ENCODE measurements at places on chromosomes 11 and 22.

DNA sequence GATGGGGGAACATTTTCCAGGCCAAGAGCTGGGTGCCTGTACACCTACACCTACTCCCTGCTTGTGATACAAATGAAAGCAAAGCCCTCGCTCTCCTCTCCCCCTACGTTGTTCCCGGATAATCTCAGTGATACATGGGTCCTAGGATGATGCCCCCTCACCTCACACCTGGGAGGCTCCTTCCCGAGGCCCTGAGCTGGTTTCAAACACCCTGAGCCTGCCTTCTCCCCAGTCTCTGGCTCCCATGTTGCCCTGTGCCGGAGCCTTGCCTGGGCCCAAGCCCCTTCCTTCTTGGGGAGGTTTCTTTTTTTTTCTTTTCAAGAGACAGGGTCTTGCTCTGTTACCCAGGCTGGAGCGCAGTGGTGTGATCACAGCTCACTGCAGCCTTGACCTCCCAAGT, 23.3 kb downstream of the TRMU start:
- H3K4me1 ChIP-seq: no peaks in the 10 kb centered on the region
- no peak overlapping the region for H3K27ac ChIP-seq
- H3K4me3 ChIP-seq: no peak overlapping the region
- no peak for DNase-seq
- peaks cover 14% of the 10 kb centered on the region for H3K36me3 ChIP-seq
- H3K27me3 ChIP-seq: no peaks in the 10 kb centered on the region

DNA sequence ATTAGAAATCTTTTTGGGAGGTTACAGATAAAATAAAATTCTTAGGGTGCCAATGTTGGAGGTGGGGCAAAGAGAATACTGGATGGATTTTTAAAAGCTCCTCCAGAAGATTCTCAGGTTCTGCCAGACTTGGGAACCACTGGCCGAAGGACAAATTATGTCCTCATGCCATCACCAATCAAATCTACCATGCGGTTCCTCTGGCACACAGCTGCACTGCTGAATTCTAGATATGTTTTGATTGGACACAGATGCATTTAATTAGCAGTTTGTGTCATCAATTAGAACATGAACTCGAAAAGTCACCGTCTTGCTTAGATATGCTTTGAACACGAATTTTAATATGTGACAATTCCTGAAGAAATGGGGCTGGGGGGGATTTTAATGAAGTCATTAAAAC, 1269.2 kb downstream of the LRRC4C start:
- DNase-seq: no peak
- no peaks in the 10 kb centered on the region for H3K27me3 ChIP-seq
- no peaks in the 10 kb centered on the region for H3K4me1 ChIP-seq
- H3K27ac ChIP-seq: no peak overlapping the region
- H3K4me3 ChIP-seq: no peak overlapping the region

- H3K27ac ChIP-seq: no peak overlapping the region
- H3K4me3 ChIP-seq: no peak overlapping the region
- no peaks in the 10 kb centered on the region for H3K27me3 ChIP-seq
These were observed 2.2 kb upstream of the RPS19BP1 start for GRCh38 chr22:39534591-39535356.

- no peaks in the 10 kb centered on the region for H3K27me3 ChIP-seq
- no peak overlapping the region for H3K4me3 ChIP-seq
- no peak for DNase-seq
- no peaks in the 10 kb centered on the region for H3K4me1 ChIP-seq
- H3K27ac ChIP-seq: no peak overlapping the region
- H3K36me3 ChIP-seq: no peaks in the 10 kb centered on the region
These were observed 254.0 kb upstream of the PITPNB start for GRCh38 chr22:28172892-28173670.

DNA sequence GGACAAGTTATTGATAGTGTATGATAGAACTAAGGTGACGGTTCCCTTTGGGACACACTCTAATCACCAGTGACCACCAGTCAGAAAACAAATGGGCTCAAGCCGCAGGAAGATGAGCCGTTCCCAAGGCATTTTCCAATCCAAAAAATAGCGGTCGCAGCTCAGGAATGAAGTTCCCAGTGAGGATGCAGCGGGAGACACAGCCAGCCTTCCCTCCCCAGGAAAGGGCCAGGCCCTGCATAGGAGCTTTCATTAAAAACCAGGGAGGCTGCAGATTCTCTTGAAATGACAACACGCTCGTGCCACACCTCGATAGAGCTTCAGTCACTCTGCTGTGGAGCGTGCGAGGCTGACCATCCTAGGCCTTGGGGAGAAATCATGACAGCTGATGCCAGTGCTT, 65.8 kb upstream of the WNT7B start:
- peak overlapping the region; percentile 15 for H3K27ac ChIP-seq
- H3K4me3 ChIP-seq: no peak overlapping the region
- no peaks in the 10 kb centered on the region for H3K36me3 ChIP-seq
- H3K4me1 ChIP-seq: peaks cover 42% of the 10 kb centered on the region

GRCh38 chr22:20039683-20040325, 18.9 kb downstream of the TANGO2 start:
- peaks cover 11% of the 10 kb centered on the region for H3K4me1 ChIP-seq
- no peak for DNase-seq
- H3K27ac ChIP-seq: no peak overlapping the region
- peaks cover 42% of the 10 kb centered on the region for H3K36me3 ChIP-seq

GRCh38 chr11:46537121-46537520, 56.7 kb downstream of the AMBRA1 start:
- no peak overlapping the region for H3K4me3 ChIP-seq
- H3K27ac ChIP-seq: no peak overlapping the region
- H3K27me3 ChIP-seq: no peaks in the 10 kb centered on the region
- peaks cover 6% of the 10 kb centered on the region for H3K4me1 ChIP-seq
- H3K36me3 ChIP-seq: peaks cover 16% of the 10 kb centered on the region

GRCh38 chr11:14359501-14360031, 583 bp upstream of the RRAS2 start:
- no peaks in the 10 kb centered on the region for H3K27me3 ChIP-seq
- H3K27ac ChIP-seq: no peak overlapping the region
- H3K4me1 ChIP-seq: peaks cover 16% of the 10 kb centered on the region
- H3K4me3 ChIP-seq: no peak overlapping the region

GRCh38 chr11:48019217-48019584, 38.8 kb downstream of the PTPRJ start:
- H3K36me3 ChIP-seq: no peaks in the 10 kb centered on the region
- peak overlapping the region; percentile 59 for H3K27ac ChIP-seq
- no peak overlapping the region for H3K4me3 ChIP-seq
- peaks cover 72% of the 10 kb centered on the region for H3K4me1 ChIP-seq

- no peaks in the 10 kb centered on the region for H3K27me3 ChIP-seq
- no peaks in the 10 kb centered on the region for H3K4me1 ChIP-seq
- no peak overlapping the region for H3K4me3 ChIP-seq
- no peak overlapping the region for H3K27ac ChIP-seq
These were observed 24.5 kb downstream of the MAP6 start for GRCh38 chr11:75644370-75644769.

DNA sequence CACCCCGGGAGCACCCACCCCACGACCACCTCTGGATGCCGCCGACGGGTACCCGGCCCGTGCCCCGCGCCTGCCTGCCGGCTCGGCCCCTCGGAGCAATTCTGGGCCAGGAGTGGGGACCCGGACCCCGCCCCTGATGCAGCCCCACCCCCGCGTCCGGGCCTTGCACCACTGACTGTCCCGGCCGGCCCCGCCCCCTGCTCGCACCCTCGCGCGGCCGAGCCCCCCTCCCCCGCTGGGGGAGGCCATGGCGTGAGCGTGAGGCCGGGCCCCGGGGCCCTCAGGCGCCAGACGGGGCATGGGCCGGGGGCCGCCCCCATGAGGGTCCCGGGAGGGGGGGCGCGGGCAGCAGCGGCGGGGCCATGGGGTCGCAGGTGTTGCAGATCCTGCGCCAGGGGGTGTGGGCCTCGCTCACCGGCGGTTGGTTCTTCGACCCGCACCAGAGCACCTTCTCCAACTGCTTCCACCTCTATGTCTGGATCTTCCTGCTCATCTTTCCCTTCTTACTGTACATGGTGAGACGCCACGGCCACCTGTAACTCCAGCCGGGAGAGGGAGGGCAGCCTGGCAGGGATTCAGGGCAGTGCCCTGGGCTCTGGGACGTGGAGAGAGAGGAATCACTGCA, 486 bp downstream of the PCNX3 start:
- H3K36me3 ChIP-seq: peaks cover 40% of the 10 kb centered on the region
- H3K4me3 ChIP-seq: peak overlapping the region; percentile 47
- peak overlapping the region; percentile 96 for H3K27ac ChIP-seq
- peaks cover 39% of the 10 kb centered on the region for H3K4me1 ChIP-seq
- H3K27me3 ChIP-seq: no peaks in the 10 kb centered on the region

DNA sequence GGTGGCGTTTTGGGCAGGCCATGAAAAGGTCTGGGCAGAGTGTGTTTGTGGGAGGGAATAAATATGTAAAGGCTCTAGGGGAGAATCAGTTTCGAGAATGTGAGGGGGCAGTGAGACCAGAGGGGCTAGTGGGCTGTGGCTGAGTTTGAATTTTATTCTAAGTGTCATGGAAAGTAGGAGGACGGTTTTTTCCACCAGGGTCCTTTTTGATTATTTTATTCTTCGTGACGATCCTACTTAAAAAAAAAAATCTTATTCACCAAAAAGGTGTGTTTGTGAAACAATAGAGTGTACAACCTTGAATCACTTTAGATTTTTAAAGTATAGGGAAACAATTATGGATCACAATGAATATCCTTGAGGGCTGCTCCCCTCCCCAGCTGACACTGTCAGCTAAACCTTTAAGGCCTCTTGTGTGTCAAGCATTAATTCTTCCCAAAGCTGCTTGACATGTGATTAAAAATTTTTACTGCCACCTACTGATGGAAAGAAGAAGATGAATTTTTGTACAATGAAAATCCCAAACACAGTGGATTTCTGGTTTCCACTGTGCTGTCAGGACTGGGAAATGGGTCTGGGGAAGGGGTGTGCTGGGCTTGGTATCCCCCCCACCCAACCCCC, 107.5 kb upstream of the OR4B1 start:
- DNase-seq: peak; percentile 47
- peak overlapping the region; percentile 54 for H3K4me3 ChIP-seq
- H3K27me3 ChIP-seq: no peaks in the 10 kb centered on the region

GRCh38 chr11:61828379-61828628, 204 bp downstream of the FADS2 start:
- H3K4me3 ChIP-seq: peak overlapping the region; percentile 49
- H3K36me3 ChIP-seq: no peaks in the 10 kb centered on the region
- H3K27ac ChIP-seq: peak overlapping the region; percentile 18
- no peak for DNase-seq

- no peak overlapping the region for H3K27ac ChIP-seq
- no peaks in the 10 kb centered on the region for H3K27me3 ChIP-seq
- peaks cover 83% of the 10 kb centered on the region for H3K4me1 ChIP-seq
- H3K36me3 ChIP-seq: peaks cover 20% of the 10 kb centered on the region
- no peak for DNase-seq
These were observed 23.7 kb downstream of the CRKL start for GRCh38 chr22:20940904-20941385.

- H3K27ac ChIP-seq: no peak overlapping the region
- H3K4me3 ChIP-seq: no peak overlapping the region
- peaks cover 5% of the 10 kb centered on the region for H3K4me1 ChIP-seq
- no peak for DNase-seq
These were observed 15.1 kb upstream of the THRSP start for GRCh38 chr11:78048561-78048960.

GRCh38 chr11:44258190-44258489, 51.8 kb downstream of the ALX4 start:
- no peaks in the 10 kb centered on the region for H3K36me3 ChIP-seq
- H3K4me3 ChIP-seq: no peak overlapping the region
- H3K27me3 ChIP-seq: no peaks in the 10 kb centered on the region
- peaks cover 32% of the 10 kb centered on the region for H3K4me1 ChIP-seq

GRCh38 chr11:70341881-70342429, 56.4 kb upstream of the CTTN start:
- DNase-seq: no peak
- H3K27ac ChIP-seq: no peak overlapping the region
- no peaks in the 10 kb centered on the region for H3K27me3 ChIP-seq
- no peaks in the 10 kb centered on the region for H3K4me1 ChIP-seq
- peaks cover 48% of the 10 kb centered on the region for H3K36me3 ChIP-seq
- no peak overlapping the region for H3K4me3 ChIP-seq

GRCh38 chr22:23767303-23767672, 484 bp downstream of the CHCHD10 start:
- H3K27ac ChIP-seq: peak overlapping the region; percentile 63
- peaks cover 46% of the 10 kb centered on the region for H3K4me1 ChIP-seq
- H3K4me3 ChIP-seq: peak overlapping the region; percentile 65
- peaks cover 7% of the 10 kb centered on the region for H3K36me3 ChIP-seq

- H3K4me3 ChIP-seq: no peak overlapping the region
- no peaks in the 10 kb centered on the region for H3K27me3 ChIP-seq
- no peak overlapping the region for H3K27ac ChIP-seq
- no peak for DNase-seq
These were observed 492.6 kb downstream of the CNTN5 start for GRCh38 chr11:99513368-99513767.

- peak overlapping the region; percentile 100 for H3K4me3 ChIP-seq
- peak; percentile 49 for DNase-seq
- H3K4me1 ChIP-seq: peaks cover 36% of the 10 kb centered on the region
- H3K27me3 ChIP-seq: no peaks in the 10 kb centered on the region
These were observed 709 bp downstream of the FTH1 start for GRCh38 chr11:61966734-61967115.

DNA sequence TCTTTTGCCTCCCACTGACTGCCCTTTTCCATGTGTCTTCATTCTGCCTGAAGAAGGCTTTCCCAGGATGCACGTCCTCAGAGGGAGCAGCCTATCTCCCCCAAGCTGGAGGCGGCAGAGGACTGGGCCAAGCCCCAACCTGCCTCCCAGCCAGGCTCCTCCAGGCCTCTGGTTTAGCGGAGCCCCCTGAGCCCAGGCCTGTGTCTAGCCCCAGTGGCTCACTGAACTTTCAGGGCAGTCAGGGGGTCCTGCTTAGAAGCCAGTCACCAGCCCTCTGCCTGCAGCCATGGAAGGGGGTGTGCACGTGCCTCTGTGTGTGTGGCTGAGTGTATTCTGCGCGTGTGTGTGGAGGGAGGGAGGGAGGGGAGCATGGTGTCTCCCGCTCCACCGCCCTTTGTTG, 10.4 kb upstream of the GRK2 start:
- peaks cover 8% of the 10 kb centered on the region for H3K4me1 ChIP-seq
- H3K27ac ChIP-seq: no peak overlapping the region
- peaks cover 58% of the 10 kb centered on the region for H3K36me3 ChIP-seq
- no peaks in the 10 kb centered on the region for H3K27me3 ChIP-seq
- no peak for DNase-seq

DNA sequence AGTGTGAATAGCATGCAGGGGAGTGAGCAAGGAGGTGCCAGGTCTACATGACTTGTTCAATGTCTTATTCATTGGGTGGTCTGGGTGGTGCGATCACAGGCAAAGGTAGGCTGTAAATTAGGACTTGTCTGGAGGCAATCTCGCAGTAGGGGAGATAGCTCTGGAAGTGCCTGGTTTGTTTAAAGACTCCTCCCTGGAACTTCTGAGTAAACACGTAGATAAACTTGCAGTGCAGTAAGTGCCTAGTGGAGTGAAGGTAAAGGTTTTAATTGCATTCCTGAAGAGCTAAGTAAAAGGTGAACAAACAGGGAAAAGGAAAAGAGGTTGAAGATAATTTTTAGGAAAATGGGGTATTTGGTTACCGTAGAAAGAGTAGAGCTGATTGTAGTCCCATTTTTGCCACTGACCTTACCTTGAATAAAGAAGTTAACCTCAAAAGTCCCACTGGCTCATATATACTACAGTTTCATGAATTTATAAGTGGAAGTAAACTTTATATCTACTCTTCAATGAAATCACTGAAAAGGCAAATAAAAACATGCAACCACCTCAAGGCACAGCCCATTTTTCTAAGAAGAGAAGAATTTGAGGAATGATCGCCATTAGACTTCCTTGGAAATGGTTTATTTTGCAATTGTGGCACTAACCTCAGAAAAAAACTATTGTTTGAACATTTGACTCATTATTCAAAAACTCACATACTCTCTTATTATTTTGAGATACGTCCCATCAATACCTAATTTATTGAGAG, 44.3 kb downstream of the AASDHPPT start:
- H3K27me3 ChIP-seq: no peaks in the 10 kb centered on the region
- no peaks in the 10 kb centered on the region for H3K36me3 ChIP-seq
- no peaks in the 10 kb centered on the region for H3K4me1 ChIP-seq
